ENCODE measurements at places on chromosomes 2 and 18. TPM values are rescaled to one million over a fixed set of nuclear protein-coding genes. Genes with fewer than 3 reads are reported as not detected.

The MTIF2 gene
- polyA plus RNA-seq: 19.5 TPM

The KCNK3 gene
- polyA plus RNA-seq: not detected

The LYPD1 gene
- not detected for polyA plus RNA-seq

The ACSL3 gene
- polyA plus RNA-seq: 27.7 TPM

The FBXO36 gene
- 0.56 TPM for polyA plus RNA-seq

The FIGN gene
- polyA plus RNA-seq: not detected

The BCL11A gene
- not detected for polyA plus RNA-seq

The CYP27C1 gene
- not detected for polyA plus RNA-seq

The COL4A3 gene
- polyA plus RNA-seq: not detected

The PRSS56 gene
- polyA plus RNA-seq: not detected

The AOX1 gene
- polyA plus RNA-seq: 0.54 TPM

The NGEF gene
- polyA plus RNA-seq: not detected

The OTOF gene
- polyA plus RNA-seq: 1.7 TPM

The CFC1 gene
- not detected for polyA plus RNA-seq

The BCL2 gene
- polyA plus RNA-seq: 29.8 TPM

The C18orf54 gene
- polyA plus RNA-seq: 1.1 TPM

The SPATA3 gene
- polyA plus RNA-seq: not detected

The MPPE1 gene
- 44.0 TPM for polyA plus RNA-seq

The UGT1A5 gene
- not detected for polyA plus RNA-seq

Measured in CD8-positive, alpha-beta memory T cell (primary cell).